ENCODE measurements at places on chromosomes 16 and 17.

DNA sequence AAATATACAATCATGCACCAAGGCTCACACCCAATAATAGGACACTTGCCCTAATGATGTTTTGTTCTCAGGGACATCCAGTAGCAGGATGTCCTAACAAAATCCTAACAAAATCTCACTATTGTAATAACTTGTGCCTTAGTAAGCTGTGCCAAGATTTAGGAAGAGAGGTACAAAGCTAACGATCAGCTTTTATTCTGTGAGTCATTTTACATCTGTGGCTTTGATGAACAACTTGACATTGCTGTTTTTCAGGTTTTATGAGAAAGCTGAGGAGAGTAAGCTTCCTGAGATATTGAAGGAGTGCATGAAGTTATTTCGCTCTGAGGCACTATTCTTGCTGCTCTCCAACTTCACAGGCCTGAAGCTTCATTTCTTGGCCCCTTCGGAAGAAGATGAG is 18.9 kb downstream of the OGFOD1 start:
- DNase-seq: no peak

GRCh38 chr16:4556580-4556979 is 440 bp downstream of the C16orf96 start:
- DNase-seq: no peak

DNA sequence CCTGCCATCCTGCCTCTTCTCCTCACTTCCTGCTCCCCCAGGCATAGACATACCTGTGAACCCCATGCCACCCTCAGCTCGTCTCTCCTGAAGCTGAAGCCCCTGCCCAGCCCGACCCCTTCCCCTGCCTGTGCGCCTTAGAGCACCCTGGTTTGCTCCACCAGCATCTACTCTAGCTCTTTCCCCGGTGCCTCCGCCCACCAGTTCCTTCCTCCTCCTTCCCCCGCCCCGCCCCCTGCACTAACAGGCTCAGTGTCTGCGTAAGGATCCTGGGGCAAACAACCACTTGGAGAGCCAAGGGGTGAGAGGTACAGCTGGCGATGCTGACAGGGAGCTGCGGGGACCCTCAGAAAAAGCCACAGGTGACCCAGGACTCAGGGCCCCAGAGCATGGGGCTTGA is 1.9 kb downstream of the GPR142 start:
- no peak for DNase-seq

DNA sequence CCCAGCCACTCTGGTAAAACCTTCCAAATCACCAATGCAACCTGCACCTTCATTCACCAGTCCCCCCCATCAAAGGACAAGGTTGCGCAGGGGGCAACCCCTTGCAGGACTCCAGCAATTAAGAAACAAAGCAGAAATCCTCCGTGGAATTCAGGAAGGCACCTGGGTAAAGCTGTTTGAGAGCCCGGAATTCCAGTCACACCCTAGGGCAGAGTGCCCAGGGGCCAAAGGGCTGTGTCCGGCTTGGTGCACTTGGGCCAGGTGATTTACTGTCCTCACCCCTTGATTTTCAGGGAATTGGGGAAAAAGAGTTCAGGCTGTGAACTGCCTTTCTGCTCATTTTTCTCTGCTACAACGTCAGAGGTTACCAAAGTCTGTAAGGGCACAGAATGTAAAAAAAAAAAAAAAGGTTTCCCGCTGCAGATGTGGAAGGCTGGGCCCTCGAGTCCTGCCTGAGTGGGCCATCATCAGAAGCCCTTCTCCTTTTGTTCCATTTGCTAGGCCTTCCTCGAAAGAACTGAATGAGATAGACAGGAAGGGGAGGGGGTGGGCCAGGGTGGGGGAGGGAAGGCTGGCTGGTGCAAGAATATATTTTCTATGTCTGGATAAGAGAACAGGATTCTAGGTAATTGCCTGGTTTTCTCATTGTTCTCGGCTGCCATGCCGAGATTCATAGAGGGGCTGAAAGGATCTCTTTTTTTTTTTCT is 266.5 kb upstream of the PSMD7 start:
- DNase-seq: no peak

Data from osteocyte (in vitro differentiated cells).